ENCODE measurements at places on chromosomes 1 and 21.

DNA sequence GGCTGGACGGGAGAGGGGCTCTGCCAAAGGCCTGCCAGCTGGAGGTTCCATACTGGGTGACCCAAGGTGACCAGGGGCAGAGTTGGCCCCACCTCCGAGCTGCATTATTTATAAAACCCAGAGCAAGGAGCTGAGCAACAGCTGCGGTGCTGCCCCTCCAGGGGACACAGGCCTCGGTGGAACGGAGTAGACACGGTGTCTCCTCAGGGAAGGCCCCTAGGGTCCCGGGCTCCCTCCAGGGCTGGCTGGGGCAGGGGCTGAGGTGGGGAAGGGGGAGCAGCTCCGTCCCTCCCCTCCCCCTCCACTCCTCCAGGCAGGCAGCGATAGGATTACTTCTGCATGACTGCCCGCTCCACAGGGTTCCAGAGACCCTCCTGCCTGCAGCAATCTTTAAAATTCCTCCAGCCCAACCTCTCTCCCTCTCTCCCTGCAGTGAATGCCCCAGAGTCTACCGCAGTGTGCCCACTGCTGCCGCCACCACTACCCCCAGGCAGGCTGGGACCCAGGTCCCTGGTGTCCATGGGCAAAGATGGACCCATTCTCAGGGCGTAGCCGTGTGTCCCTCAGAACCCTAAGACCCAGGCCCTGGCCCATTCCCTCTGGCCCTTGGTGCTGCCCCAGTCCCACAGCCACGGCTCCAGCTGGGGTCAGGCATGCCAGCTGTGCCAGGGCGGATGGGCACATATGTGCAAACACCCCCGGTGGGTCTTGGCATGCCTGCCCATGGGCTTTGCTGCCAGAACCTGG is 10.8 kb downstream of the AHDC1 start:
- DNase-seq = no peak

GRCh38 chr1:41874151-41874719 is 44.5 kb downstream of the HIVEP3 start:
- DNase-seq = no peak

DNA sequence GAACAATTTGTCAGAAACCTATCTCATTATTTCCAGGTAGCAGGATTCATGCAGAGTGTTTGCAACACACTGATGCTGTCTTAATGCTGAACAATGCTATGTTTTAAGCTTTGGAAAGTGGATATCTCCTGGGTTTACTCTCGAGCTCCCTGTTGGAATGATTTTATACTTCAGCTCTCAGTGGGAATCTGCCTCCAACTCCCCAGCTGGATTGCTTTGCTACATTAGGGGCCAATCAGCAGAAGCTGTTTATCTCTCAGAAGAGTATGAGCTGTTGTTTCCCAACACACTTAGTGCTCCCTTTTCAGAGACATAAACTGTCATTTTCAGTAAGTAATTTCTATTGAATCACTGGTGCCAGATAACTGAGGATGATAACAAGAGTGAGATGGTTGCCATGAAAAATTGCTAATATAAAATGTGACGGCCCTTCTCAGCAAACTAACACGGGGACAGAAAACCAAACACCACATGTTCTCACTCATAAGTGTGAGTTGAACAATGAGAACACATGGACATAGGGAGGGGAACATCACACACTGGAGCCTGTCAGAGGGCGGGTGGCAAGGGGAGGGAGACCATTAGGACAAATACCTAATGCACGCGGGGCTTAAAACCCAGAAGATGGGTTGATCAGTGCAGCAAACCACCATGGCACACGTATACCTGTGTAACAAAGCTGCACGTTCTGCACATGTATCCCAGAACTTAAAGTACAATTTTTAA is 265.9 kb upstream of the RUNX1 start:
- DNase-seq = no peak

DNA sequence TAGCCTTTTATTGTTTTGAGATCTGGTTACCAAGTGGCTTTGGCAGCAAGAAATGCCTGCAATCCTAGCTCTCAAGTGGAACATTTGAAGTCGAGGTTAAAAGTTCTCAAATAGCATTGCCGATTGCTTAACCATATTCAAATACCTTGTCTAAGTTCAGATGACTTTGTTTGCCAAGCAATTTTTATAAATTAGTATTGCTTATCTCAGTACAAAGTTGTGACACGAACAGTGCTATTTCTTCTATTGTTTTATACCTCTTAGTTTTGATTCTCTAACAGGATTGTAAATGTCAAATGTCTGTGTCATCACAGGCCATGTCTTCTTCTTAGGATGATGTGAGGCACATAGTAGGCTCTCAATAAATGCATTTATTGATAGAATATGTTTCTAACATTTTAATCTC is 633.3 kb downstream of the PTPRC start:
- DNase-seq = no peak

GRCh38 chr1:207049974-207050391 is 1.0 kb downstream of the YOD1 start:
- DNase-seq = no peak

- no peak for DNase-seq
Measured at GRCh38 chr1:37319284-37319683, 155.1 kb upstream of the ZC3H12A start.

DNA sequence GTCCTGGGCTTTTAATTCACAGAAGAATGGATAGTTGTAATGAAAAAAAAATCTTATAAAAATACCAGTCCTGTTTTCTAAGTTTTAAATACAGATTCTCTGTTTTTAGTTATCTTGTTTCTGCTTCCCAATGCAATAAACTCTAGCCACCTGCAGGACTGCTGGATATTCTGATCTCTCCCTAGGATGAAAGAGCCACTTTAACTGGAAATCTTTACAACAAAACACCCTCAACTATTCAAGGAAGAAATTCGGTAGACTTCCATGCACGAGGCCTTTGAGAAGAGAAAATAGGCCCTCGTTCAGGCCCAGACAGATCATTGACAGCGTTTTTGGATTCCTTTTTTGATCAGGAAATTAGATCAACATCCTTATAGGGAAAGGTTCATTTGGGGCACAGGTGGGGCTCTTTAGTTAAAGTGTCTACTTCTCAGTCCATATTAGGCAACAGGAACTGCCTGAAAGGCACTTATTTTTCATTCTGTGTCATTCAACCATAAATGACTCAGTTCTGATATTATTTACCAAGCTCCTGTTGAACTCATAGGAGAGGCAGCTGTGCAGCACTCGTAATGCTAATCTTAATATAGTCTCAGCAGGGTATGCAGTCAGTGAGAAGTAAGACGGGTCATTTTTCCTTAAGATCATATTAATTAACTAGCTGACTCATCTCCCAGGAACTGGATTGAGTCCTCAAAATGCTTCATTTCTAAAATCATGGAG is 71.1 kb upstream of the ERRFI1 start:
- no peak for DNase-seq

DNA sequence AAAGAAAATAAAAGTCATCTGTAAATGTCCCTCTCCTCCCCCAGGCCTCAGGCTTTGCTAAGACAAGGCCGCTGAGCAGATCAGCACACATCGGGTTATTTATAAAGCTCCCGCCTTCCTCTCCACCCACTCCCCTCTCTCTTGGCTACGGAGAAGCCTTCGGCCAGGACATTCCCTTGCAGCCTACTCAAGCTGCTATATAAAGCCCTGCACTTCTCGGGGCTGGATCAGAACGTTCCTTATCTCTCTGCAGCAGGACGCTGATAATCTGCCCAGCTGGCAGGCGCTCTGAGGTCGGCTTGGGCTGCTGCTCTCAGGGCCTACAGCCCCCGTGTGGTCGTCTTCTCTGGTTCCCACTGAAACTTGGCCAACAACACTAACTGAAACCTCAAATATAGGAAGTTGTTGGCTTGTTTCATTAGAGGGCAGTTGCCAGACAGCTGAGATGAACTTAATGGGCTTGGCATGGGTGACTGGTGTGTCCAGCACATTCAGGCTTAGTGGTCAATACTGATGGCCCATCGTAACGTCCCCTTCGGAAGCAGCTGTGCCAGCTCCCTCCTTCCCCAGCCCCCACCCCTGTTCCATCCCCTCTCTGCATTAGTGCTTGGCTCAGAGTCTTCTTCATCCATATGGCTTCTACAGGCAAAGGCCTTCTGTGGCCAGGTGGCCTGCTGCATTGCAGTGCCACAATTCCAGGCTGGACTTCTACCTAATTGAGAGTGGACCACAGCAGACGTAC is 64.6 kb downstream of the IER5 start:
- no peak for DNase-seq

- DNase-seq = no peak
Measured at GRCh38 chr1:198780376-198780775, 141.5 kb downstream of the PTPRC start.

- no peak for DNase-seq
Measured at GRCh38 chr1:11990303-11991032, 10.2 kb downstream of the MFN2 start.

GRCh38 chr1:103461161-103462105 is 64.1 kb upstream of the RNPC3 start:
- DNase-seq = no peak

DNA sequence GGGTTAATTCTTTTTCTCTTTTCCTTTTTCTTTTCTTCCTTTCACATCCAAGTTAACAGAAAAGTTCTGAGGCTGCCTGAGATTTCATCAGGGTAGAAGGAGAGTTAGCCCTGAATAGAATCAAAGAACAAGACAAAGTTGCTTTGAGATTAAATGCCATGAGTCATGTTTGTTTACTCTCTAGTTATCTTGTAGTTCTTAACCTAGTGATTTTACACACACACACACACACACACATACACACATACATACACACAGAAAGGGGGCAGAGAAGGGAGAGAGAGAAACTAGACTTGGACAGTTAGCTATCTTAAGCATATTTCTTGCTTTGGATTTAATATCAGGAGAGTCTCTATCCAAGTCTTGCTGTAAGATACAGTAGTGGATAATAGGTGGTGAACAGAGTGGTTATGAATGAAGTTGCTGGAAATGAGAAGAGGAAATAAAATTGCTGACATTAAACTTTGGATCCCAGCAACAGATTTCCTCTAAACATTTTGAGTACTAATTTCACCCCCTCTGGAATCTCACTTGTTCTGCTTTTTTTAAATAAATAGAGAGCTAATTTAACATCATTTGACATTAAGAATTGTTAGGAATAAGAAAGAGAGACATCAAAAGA is 19.9 kb downstream of the PLA2G4A start:
- DNase-seq = no peak

DNA sequence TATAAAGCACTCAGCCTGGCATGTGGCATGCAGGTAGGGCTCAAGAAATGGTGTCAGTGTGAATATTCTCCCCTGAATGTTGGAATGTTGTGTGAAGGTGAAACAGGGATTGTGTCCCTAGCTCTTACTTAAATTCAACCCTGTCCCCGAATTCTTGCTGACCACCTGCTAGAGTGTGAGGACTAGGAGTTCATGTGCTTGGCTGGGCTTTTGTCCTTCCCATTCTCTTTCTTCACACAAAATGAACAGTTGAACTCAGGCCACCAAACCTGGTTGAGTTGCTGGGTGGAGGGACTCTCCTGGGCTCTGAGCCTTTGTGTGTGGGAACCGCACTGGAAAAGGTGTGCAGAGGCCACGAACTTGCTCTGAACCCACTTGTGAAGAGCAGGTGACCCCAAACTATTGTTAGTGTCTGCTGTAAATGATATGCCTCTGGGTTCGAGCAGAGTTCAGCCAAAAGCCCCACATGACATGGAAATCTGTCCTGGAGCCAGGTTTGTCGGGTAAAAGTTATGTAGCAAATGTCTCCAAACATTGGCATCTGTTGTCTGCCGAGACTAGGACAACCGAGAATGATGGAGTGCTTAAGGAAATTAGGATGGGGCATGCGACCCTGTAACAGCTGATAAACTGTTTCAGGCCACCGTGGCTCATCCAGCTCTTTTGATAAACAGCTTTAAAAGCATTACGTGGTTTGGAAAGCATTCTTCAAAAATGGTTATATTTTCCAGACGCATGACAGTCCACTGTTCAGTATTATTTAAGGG is 144.2 kb downstream of the DHRS3 start:
- DNase-seq = no peak

DNA sequence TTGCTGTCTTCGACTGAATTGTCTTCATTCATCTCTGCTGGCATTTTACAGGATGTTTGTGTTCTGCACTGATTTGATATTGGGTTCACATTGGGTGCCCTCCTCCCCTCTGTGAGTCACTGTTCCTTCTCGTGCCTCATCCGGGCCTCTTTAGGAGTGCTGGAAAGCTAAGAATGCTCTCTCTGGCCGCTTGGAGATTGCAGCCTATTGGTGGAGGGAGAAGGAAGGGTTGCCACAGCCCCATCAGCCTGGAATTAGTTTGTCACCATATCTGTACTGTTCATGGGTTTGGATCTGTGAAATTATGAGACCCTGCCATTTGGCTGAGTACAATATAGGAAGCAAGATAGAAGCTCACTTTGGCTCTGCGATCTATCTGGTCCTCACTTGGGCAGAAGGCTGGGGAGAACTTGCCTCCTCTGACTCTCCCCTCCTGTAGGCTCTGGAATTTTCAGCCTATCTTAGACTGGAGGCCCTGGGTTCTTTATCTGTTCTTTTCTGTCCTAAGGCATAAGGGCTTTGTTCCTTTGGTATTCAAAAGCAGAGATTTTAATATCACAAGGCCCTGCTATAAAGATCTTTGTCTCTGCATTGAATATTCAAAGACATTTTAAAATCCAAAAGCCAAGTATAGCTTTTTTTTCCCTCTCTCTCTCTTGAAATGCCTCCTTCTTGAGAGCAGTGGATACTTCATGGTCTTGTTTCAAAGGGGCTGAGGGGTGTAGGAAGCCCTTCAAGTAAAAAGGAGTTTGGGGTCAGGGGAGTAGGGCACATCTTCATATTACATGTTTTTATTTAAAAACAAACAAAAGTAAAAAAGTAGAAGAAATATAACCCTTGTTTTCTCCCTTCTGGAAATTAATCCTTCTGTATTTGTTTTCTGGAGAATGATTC is 347.9 kb downstream of the ZP4 start:
- DNase-seq = no peak

- DNase-seq = peak; percentile 40
Measured at GRCh38 chr1:11749203-11749689, 12.7 kb upstream of the C1orf167 start.

- DNase-seq = no peak
Measured at GRCh38 chr1:10516925-10517676, 42.4 kb downstream of the PEX14 start.

DNA sequence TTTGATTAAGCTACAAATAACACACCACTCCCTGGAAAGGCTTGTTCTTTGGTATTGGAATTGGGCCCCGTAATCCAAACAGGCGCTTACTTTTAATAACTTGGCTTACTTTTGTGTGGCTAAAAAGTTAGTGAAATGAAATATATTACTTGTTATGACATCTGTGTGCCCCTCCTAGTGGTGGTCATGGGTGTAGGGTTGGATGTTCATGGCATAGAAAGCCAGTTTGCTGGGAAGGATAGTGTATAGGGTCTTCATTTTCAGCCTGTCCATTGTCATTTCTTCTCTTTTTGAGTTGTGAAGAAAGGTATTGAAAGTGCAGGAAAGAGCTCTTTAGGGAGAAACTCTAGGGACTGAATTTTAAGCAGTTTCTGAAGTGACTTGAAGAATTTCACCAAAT is 5.9 kb downstream of the CDC14A start:
- no peak for DNase-seq
